Stimulated activated CD8-positive, alpha-beta memory T cell treated with anti-CD3 and anti-CD28 coated beads, Interleukin-2, amount 100 ng/mL, for 1 hour (primary cell): ENCODE measurements at places on chromosomes 1 and 21.
A peak's percentile ranks its signal among the peaks of the same experiment; 100 is the strongest.

DNA sequence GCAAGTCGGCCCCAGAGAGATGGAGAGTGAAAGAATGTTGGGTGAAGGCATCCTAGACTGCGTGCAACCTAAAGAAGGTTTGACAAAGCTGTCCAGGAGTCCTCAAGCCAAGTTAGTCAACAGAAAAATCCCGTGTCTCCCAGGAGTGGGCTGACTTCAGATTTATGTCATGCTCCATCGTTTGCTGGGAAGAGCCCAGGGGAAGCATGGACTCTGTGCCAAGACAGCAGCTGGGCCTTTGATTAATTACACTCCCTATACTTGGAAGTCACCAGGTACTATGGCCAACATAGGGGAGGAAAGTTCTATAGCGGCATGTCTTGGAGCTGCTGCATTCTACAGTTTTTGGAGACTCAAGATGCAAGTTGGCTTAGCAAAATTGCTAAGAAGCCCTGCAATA, 247.4 kb downstream of the KAZN start:
- no peak for DNase-seq

GRCh38 chr1:82697965-82698364, 897.2 kb downstream of the ADGRL2 start:
- DNase-seq = no peak

GRCh38 chr1:115877511-115877910, 36.6 kb upstream of the NHLH2 start:
- no peak for DNase-seq

GRCh38 chr1:8745749-8746390, 71.6 kb downstream of the RERE start:
- no peak for DNase-seq

DNA sequence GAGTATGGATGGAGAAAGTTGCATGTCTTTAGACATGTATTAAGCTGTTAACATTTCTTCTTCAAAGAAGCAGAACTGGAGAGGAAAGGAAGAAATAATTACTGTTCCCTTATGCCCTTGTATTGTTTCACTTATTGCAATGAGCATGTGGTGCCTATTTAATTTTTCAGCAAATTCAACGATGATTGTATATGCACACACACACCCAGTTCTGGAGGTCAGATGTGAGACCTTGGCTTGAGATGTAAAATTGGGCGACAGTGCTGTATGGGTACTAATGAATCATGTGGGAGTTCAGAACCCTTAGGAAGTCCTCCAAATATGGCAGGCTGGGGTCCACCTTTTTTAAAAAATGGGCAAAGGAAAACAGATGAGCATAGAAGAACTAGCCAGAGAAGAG, 27.5 kb downstream of the BRINP2 start:
- no peak for DNase-seq

GRCh38 chr1:222357252-222357651, 190.7 kb downstream of the HHIPL2 start:
- no peak for DNase-seq

GRCh38 chr1:7299994-7300393, 471.1 kb upstream of the VAMP3 start:
- DNase-seq = no peak

GRCh38 chr1:184294101-184294500, 92.7 kb upstream of the C1orf21 start:
- DNase-seq = no peak

DNA sequence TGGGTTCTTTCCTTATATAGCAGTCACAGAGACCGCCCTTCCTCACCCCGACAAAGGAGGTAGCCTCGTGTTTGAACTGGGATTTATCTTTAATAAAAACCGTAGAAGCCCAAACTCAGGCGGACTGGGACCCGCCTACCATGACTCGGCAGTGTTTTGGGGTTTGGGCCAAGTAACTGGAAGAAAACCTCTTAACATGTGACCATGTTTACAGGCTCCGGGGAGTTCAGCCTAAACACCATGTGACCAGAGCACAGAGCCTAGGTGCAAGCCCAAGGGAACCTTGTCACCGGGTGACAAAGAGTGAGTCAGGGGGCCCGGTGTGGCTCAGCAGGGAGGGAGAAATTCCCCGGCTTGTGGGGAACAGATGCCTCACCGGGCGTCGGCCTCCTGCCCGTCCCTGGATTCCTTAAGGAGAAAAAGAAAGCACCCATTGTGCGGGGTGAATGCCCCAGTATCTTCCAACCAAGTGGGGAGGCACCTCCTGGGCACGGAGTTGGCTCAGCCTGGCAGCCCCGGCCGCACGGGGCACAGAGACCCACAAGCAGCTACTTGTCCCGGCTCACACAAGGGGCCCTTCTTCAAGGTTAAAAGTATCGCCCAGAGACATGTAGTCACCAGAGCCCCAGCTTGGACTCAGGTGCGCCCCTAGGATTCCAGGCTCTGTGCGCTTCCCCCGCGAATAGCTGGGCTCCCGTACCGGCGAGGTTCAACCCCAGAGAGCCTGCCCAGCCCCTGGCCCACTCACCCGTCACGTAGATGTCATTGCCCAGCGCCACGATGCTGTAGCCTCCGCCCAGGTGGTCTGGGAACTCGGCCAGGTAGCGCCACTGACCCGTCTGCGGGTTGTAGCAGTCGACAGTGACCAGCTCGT, 1.4 kb downstream of the KLHL21 start:
- DNase-seq = peak; percentile 54

DNA sequence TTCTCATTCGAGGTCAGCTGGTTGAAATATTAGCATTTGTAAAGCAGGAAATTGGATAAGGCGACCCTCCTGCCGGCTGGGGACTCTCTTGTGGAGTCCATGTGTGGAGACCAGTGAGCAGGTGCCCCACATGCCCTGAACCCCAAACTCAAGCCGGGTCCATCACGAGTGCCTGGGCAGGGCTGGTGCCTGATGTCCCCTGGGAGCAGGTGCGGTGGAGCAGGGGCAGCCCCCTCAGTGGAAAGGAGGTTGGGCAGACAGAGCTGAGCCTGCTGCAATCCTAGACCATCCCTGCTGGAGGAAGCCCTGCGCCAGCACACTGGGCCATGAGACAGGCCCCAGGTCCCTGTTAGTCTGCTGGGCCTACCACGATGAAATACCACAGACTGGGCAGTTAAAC, 395.6 kb downstream of the NPHP4 start:
- no peak for DNase-seq

GRCh38 chr21:21213297-21213696, 215.1 kb downstream of the NCAM2 start:
- DNase-seq = no peak

DNA sequence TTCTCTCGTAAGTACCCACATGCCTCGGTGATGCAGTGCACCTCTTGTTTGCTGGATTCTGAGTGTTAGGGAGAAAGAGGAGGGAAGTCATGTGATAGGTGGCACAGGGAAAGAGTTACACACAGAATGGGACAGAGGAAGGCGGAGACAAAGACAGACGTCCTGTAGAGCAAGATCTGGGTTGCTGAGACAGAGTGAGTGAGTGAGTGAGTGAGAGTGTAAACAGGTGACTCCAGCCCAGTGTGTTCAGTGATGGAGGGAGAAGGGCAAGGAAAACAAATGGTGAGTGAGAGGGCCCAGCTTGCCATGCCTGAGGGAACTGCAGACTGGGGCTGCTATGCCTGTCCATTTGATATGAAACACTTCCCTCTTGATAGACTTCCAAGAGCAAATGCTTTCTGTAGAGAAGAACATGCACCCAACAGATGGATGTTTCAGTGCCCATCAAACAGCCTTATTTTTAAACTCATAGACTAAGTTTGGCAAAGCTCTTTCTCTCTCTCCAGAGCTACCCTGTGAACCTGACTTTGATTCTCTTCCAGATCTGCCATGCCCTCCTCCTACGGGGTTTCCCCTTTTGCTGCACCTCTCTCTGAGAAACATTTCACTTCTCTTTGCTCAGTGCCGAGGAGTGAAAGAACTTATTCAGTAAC, 209.9 kb upstream of the COA6 start:
- no peak for DNase-seq

GRCh38 chr1:71047635-71048607, at the start of gene PTGER3:
Gene PTGER3, minus strand, starts transcription at chr1:71047816. Its CDS starts 239 bp downstream, at chr1:71047577.
- peak; percentile 21 for DNase-seq

GRCh38 chr1:43968348-43968948, 1.4 kb upstream of the DPH2 start:
- DNase-seq = no peak

DNA sequence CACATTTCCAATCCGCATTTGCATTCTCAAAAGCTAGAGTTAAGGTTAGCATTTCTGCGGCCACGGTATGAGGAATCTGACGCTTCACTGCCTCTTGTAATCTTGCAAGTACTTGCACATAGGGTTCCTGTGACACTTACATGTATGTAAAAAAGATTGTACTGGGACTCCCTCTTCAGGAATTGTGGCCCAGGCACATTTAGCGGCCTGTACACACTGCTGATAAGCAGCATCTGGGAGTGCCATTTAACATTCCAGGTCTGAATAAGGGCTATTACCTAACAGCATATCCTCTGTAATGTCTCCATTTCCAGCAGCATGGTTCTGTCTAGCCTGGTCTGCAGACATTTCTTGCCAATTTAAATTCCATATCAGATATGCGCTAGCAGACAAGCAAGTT, 75.7 kb downstream of the AXDND1 start:
- no peak for DNase-seq

DNA sequence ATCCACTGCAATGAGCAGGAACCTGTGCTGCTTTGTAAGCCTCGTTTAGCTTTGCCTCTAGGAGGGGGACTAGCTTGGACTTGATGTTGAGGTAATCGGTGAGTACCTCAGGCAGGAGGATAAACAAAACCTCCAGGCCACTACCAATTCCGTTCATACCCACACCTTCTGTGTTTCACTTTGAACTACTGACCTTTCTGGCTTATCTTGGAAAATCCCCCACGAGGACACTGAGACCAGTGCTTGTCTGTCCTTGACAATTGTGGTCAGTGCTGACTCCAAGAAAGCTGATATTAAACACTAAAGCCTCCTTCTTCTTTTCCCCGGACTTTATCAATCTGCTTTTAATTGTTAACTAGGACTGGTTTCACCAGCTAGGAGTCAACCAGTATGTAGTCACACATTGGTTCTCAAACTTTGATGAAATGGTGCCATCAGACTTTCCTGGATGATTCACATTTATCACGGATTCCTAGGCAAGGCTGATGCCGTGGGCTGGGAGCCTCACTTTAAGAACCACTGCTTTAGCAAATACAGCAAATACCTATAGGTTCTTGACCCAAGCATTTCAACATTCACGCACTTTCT, 52.7 kb downstream of the TGFB2 start:
- DNase-seq = no peak

DNA sequence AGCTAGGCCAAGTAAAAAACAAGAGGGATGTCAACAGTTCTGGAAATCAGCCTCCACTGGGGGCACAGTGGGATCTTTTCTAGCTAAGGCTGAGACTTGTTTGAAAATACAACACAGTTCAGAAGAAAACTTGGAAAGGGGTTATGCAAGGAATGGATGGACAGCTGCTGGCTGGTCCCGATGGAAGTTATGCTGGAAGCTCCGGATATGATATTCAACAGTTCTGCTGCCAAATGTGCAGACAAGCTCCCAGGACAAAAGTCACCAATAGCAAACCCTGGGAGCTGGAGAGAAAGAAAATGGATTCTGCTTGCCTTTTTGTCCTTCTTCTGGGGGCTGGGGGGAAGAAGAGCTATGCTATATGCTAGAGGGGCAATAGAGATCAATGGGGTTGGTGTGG, 14.3 kb downstream of the LMX1A start:
- DNase-seq = no peak

GRCh38 chr1:176816232-176816631, 348.3 kb downstream of the ASTN1 start:
- no peak for DNase-seq

DNA sequence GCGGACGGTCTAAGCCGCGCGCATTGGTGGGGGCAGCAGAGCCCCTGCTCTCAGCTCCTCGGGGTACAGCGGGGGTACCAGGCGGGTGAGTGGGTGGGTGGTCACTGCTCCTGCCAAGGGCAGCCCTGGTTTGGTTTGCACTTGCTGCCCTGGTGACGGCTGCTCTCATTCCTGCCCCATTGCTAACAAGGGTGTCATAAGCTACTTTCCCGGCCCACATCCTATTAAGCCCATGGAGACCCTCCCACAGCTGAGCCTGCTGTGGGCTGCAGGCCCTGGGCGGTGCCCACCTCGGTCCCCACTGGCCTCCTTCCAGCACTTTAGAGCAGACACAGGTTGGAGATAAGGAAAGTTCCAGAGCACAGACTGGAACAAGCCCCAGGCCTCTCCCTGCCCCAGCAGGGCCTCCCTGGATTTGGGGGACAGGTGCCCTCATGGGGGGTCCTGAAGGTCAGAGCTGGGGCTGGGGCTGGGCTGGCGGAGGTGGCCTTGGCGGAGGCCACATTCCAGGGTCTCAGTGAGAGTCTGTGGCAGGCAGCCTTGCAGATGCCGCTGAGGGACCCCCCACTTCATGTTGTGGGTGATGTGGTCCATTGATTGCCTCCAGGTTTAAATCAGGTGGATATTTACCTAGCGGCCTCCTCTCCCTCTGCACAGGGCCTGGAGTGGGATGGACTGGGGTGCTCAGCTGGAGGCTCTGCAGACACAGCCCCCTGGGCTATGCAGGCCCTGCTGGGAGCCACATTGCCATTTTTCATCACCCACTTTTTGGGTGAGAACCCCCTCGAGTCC, 27.0 kb downstream of the COL18A1 start:
- DNase-seq = no peak

DNA sequence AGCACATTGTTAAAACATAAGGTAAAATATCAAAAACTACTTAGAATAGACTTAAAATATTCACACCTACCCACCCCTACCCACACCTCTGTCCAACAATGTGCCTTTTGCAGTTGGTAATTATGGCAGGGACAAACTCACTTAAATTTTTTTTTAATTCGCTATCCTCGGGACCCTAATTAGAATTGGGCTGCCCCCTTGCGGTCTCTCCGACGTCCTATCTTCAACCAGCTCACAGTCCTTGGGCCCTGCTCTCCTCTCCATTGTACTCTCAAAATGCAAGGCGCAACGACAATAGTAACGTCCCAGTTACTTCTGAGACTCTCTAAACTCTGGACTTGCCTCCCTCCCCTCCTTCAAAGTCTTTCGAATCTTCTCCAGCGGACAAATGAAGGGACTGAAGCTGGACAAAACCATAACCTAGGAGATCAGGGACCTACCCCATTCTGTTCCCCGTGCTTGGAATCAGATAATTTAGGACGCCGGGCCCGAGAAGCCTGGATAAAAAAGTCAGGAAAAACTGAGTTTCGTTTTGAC, 1.1 kb upstream of the CIART start:
- DNase-seq = peak; percentile 21

GRCh38 chr21:35079181-35079580, 30.1 kb upstream of the RUNX1 start:
- no peak for DNase-seq

- DNase-seq = no peak
Measured at GRCh38 chr1:46691997-46692790, 20.5 kb downstream of the TEX38 start.

DNA sequence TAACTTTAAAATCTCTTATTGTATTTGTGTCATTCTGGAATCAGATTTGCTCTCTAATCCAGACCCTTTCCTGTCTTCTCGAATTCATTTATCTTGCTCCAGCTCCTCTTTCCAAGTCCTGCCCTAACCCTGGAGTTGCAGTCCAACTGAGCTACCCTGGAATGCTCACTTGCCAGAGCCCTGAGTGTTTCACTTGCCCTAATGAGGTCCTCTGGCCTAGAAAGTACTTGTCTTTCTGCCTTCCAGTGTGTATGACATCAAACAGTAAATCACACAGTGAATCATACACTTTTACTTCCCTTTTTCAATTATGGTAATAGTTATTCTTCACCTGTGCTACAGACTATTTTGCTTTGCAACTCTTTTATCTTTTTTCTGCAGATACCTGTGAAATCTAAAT, 96.9 kb downstream of the NEK7 start:
- DNase-seq = no peak

GRCh38 chr1:92826792-92827191, 5.0 kb upstream of the RPL5 start:
- no peak for DNase-seq

GRCh38 chr1:81693316-81693715, 107.4 kb upstream of the ADGRL2 start:
- no peak for DNase-seq
